ENCODE measurements at places on chromosomes 4 and X.

GRCh38 chr4:7297881-7298280 is 105.5 kb downstream of the SORCS2 start:
- DNase-seq: no peak

- DNase-seq: no peak
Observed at GRCh38 chr4:141705747-141706377, 69.5 kb downstream of the IL15 start.

GRCh38 chr4:7043284-7044136 is at the start of gene TADA2B:
TADA2B (plus strand) TSS chr4:7043372; CDS start chr4:7043580, 208 bp downstream.
- peak; percentile 30 for DNase-seq

GRCh38 chr4:92091335-92091734 is 212.4 kb upstream of the GRID2 start:
- DNase-seq: no peak

DNA sequence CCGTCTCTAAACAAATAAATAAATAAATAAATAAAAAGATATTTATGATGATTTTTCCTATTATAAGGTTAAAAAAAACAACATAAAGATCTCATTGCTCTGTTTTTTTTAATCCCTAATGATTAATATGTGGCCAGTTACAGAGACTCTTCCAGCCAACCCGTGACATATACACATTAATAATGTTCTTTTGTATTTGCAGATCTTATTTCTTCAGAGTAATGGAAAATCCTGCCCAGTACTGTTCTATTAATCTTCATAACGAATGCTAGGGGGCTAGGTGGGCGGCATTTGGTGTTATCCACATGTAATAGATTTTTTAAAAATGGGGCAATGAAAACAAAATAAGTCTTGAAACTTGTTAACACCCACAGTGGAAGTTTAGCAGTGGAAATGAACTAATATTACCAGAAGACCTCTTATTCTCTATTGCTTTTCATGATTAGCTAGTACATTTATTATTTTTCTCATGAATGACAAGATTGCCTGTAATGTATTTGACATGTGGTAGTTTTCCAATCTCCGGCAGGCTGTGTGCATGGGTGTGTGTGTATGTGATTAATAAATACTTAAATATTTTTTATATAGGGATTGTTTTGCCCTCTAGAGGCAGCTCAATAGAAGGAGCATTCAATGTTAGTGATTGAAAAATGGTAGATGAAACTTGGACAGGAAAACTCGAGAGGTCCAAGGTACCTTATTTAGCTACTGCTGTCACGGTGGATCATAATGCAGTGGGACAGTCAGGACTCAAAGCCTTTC is 457.4 kb downstream of the IL1RAPL1 start:
- no peak for DNase-seq

DNA sequence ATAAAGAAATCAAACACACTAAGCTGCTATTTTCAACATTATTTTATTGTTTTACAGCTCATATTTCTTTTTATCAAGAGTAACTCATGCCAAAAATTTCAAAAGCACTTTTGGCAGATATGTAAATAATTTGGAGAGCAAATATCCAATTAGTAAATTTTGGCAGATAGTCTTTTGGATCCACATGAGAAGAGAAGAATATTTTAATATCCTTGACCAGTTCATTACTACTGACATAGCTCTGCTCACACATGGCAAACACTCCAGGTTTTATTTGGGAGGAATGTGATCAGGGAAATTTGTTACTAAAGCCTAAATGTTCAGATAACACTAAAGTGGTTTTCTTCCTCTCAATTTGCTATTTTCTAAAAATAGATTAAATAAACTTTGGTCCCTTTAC is 1054.3 kb downstream of the FAT4 start:
- DNase-seq: no peak

DNA sequence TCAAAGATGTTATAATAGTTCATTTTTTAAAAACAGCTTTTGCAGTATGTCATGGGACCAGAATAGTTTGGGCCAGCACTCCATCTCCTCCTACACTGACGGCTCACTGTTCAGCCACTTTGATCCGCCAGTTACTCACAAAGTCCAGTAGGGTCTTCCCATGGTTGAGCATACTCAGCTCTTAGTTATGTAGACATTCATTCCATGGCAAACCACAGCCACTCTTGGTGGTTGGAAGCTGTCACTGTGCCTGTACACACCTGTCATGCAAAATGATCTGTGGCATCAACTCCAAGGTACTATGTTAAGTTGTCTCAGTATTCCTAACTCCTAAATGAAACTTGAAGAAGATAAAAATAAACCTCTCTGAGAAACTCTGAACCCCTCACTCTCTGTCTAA is 127.2 kb downstream of the NR3C2 start:
- no peak for DNase-seq

DNA sequence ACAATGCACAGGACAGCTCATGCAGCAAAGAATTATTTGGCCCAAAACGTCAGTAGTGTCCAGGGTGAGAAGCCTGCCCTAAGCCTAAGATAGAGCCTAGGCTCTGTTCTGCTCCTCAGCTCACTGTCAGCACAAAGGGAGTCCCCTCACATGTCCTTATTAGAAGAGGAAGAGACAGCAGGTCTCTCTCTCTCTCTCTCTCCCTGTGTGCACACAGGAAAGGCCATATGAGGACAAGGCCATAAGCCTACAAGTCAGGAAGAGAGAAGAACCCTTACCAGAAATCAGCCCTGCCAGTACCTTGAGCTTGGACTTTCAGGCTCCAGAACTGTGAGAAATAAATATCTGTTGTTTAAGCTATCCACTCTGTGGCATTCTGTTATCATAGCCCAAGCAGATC is 20.4 kb downstream of the FAM184B start:
- DNase-seq: no peak

DNA sequence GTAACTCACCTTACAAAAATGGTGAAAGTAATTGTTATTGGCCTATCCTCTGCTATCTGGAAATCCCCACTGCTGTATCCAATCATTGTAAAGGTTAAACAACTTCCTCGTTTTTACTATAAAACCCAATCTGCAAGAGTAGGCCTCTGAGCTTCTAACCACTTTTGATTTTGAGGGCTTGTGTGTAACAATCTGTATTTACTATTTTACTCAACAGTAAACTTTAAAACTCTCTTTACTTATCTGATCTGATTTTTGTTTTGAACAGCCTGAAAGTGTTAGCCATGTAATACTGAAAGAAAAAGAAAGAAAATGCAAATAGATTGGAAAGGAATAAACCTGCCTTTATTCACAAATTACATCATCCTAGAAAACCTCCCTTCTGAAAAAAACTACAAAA is 63.1 kb downstream of the SLC10A7 start:
- DNase-seq: no peak

GRCh38 chr4:22413471-22413870 is 102.4 kb downstream of the ADGRA3 start:
- DNase-seq: no peak

Data from SK-N-DZ (cell line).